ENCODE measurements at places on chromosomes 2 and 18. TPM values are rescaled to one million over a fixed set of nuclear protein-coding genes. Genes with fewer than 3 reads are reported as not detected.

CFC1 gene
- not detected for total RNA-seq

NOSTRIN gene
- total RNA-seq: 0.40 TPM

GBX2 gene
- total RNA-seq: 2.0 TPM

MCM6 gene
- total RNA-seq: 11.1 TPM

CKAP2L gene
- 0.60 TPM for total RNA-seq

SETBP1 gene
- total RNA-seq: 1.1 TPM

CTLA4 gene
- total RNA-seq: 0.44 TPM

IL36B gene
- not detected for total RNA-seq

KCNIP3 gene
- under 0.01 TPM for total RNA-seq

SRD5A2 gene
- not detected for total RNA-seq

NOL4 gene
- total RNA-seq: not detected

CRYGD gene
- not detected for total RNA-seq

ZBTB7C gene
- not detected for total RNA-seq

FIGN gene
- under 0.01 TPM for total RNA-seq

LRRC30 gene
- not detected for total RNA-seq

FAM110C gene
- under 0.01 TPM for total RNA-seq

SP9 gene
- total RNA-seq: not detected

TEX44 gene
- not detected for total RNA-seq

GPATCH11 gene
- total RNA-seq: 5.2 TPM

HRH4 gene
- not detected for total RNA-seq

C1GALT1C1L gene
- total RNA-seq: not detected

VAMP5 gene
- 85.9 TPM for total RNA-seq

DSG4 gene
- not detected for total RNA-seq

FLACC1 gene
- 0.60 TPM for total RNA-seq

ARHGAP28 gene
- 1.5 TPM for total RNA-seq

MAP4K3 gene
- 10.5 TPM for total RNA-seq

PFN4 gene
- under 0.01 TPM for total RNA-seq

MTERF4 gene
- total RNA-seq: 19.8 TPM

DCDC2C gene
- total RNA-seq: not detected

FOXI3 gene
- total RNA-seq: not detected

TCF7L1 gene
- total RNA-seq: 7.5 TPM

ABCG5 gene
- not detected for total RNA-seq

MAP3K19 gene
- not detected for total RNA-seq

VIT gene
- total RNA-seq: 0.22 TPM

KANSL3 gene
- 21.6 TPM for total RNA-seq

ITGA6 gene
- 225 TPM for total RNA-seq

DSG1 gene
- total RNA-seq: not detected

MFSD6 gene
- total RNA-seq: 3.0 TPM

Data from lung microvascular endothelial cell (primary cell).